ENCODE measurements at places on chromosomes 12 and 14. TPM values are rescaled to one million over a fixed set of nuclear protein-coding genes. Genes with fewer than 3 reads are reported as not detected.

The ITGB7 gene
- total RNA-seq = 0.09 TPM

The TUBA1C gene
- total RNA-seq = 1,563 TPM

The PLBD1 gene
- total RNA-seq = not detected

The TGM1 gene
- 3.3 TPM for total RNA-seq

The PTPRR gene
- total RNA-seq = 41.5 TPM

The PRPH gene
- 6.9 TPM for total RNA-seq

The TMEM63C gene
- 0.98 TPM for total RNA-seq

The GPR137C gene
- total RNA-seq = 0.76 TPM

The SLC25A29 gene
- 34.7 TPM for total RNA-seq

The SLC10A1 gene
- total RNA-seq = 0.03 TPM

The KRT5 gene
- total RNA-seq = 1.1 TPM

The SDR9C7 gene
- total RNA-seq = 0.12 TPM

The PTPRQ gene
- 0.12 TPM for total RNA-seq

The TRMT61A gene
- total RNA-seq = 8.5 TPM

The TRIM9 gene
- total RNA-seq = 0.02 TPM

The PALS1 gene
- total RNA-seq = 72.8 TPM

The RASSF9 gene
- total RNA-seq = 1.4 TPM

The HOXC10 gene
- 4.4 TPM for total RNA-seq

The RGS6 gene
- total RNA-seq = not detected

The SRGAP1 gene
- 3.3 TPM for total RNA-seq

The TAS2R31 gene
- 1.1 TPM for total RNA-seq

The PTCSC3 gene
- total RNA-seq = not detected

The GPRC5A gene
- 53.5 TPM for total RNA-seq

The SIRT4 gene
- total RNA-seq = 1.4 TPM

The ZNF140 gene
- 19.0 TPM for total RNA-seq

The CCDC177 gene
- not detected for total RNA-seq

The IFNG gene
- not detected for total RNA-seq

The ADAMTS20 gene
- total RNA-seq = 0.22 TPM

The LGR5 gene
- 2.2 TPM for total RNA-seq

The C12orf54 gene
- not detected for total RNA-seq

The GATC gene
- total RNA-seq = 19.8 TPM

The OAS2 gene
- total RNA-seq = 1.7 TPM

The CCDC38 gene
- total RNA-seq = not detected
